K562 (cell line): ENCODE measurements at places on chromosomes 1 and 21. TPM values are rescaled to one million over a fixed set of nuclear protein-coding genes. Genes with fewer than 3 reads are reported as not detected.

DNA sequence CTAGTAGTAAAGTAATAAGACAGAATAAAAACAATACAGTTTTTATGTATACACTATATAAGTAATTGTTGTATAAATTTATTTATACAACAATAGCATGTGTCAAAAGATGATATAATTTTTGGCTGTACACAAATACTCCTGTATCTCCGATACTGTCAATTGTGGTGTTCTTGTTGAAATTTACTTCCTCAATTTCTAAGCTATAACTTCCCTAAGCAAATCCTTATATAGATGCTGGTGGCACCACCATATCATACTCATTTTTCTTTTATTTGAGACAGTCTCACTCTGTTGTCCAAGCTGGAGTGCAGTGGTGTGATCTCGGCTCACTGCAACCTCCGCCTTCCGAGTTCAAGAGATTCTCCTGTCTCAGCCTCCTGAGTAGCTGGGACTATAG is 141.0 kb upstream of the HP1BP3 start:
- DNase-seq = no peak
- H3K4me1 ChIP-seq = no peaks in the 10 kb centered on the region
- H3K27me3 ChIP-seq = no peaks in the 10 kb centered on the region
- H3K27ac ChIP-seq = no peak overlapping the region

Gene URB2
- 27.6 and 31.3 TPM in 2 replicates for total RNA-seq

Gene TEX38
- total RNA-seq = not detected in 2 replicates

DNA sequence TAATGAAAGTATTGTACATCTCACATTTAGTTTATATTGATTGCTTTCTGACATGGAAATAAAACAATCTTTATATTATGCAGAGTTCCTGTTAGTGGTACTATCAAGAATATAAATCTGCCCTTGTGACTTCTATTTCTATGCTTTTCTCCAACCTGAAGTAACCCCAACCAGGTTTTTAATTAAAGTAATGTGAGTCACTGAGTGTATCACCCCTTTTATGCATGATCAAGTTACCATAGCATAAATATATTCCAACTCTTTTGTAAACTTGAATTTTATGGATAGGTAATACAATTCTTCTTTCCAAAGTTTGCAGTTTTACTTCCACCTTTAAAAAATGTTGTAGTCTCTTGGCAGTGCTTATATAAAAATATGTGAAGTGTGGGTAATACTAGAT is 532.3 kb downstream of the USP25 start:
- no peak for DNase-seq
- no peak overlapping the region for H3K27ac ChIP-seq
- no peaks in the 10 kb centered on the region for H3K4me1 ChIP-seq

- H3K36me3 ChIP-seq = peaks cover 26% of the 10 kb centered on the region
- H3K27me3 ChIP-seq = peaks cover 4% of the 10 kb centered on the region
- peak overlapping the region; percentile 72 for H3K4me3 ChIP-seq
- peak; percentile 51 for DNase-seq
- peaks cover 76% of the 10 kb centered on the region for H3K4me1 ChIP-seq
Observed at GRCh38 chr1:159925719-159926078, 392 bp upstream of the TAGLN2 start.

DNA sequence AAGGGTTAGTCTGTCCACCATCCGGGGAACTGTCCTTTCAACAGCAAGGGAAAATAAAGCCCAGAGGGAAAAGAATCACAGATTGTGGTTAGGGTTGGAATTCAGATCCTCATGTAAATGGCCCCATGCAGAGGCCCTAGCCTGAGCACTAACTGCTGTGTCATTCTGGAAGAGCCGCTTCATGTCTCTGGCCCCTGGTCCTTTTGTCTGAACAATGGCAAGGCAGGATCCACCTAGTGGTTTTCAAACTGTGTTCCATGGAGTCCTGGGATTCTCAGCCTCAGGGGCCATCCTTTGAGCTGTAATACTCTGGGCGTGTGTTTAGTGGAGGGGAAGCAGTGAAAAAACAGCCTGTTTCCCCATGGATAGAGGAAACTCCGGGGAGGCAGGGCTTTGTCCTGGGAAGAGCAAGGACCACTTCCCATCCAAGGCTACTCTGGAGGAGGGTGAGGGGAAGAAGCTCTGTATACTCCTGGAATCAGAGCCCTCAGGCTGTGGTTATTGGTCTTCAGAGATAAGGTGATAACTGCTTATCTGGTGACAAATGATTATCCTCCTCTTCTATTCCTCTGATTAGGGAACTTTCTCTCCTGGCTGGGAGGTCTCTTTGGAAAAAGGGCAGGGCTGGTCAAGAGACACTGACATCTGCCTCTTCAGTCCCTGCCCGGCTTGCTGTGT is 19.2 kb downstream of the PAX7 start:
- H3K27me3 ChIP-seq = peaks cover 40% of the 10 kb centered on the region
- H3K27ac ChIP-seq = no peak overlapping the region
- H3K4me3 ChIP-seq = no peak overlapping the region
- no peak for DNase-seq
- H3K4me1 ChIP-seq = no peaks in the 10 kb centered on the region
